ENCODE measurements at places on chromosomes 6 and 20.

DNA sequence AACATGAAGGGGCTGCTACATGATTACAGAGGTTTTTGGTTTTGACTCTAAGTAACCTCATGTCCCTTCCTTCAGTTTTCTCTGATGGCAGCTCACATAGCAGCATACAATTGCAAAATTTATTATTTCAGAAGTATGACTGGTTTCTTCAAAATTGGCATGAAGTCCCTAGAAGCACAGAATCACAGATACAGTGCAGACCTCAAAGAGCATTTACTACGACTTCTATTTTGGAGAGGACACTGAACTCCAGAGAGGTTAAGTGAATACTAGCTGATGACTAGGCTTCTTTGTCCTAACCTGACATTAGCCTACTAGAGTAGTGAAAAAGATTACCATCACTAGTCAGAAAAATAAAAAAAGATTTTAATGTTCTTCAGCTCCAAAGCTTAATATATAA is 664.3 kb downstream of the RFPL4B start:
- no peak for DNase-seq

DNA sequence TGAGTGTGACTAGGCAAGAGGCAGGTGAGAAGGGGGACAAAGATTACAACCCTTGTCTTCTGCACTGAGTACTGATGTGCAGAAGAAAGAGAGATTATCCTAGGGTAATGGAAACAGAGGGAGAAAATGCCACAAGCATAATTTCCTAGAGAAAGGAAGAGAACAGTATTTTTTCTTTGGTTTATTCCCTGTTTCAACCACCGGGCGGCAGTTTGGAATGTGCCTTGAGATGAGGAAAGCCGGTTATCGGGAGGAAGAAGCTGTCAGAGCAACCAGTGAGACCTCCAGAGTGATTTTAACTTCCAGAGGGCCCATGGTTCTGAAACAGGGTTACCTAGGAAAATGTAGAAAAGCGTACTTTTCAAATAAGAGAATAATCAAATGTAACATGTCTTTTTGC is 121.4 kb downstream of the REV3L start:
- DNase-seq = peak; percentile 43

DNA sequence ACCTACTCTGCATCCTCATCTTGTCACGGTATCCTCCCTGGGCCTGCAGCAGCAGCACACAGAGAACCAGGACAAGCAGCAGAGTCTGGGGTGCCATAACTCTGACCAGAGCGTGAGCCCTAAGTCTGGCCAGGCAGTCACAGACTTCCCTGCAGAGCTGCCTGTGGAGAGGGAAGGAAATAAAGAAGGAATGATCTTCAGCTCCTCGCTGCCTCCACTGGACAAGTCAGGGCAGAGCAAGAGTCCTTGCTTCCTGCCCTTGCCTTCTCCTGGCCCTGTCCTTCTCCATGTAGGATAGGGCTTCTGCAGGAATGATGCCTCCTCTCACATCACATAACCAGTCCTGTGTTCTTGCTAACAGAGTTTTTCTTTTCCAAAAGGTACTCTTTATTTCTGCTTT is 15.9 kb upstream of the WFDC11 start:
- DNase-seq = no peak

- no peak for DNase-seq
Measured at GRCh38 chr20:8007490-8007889, 12.1 kb downstream of the TMX4 start.

Data from IMR-90 (cell line).